H9 (cell line): ENCODE measurements at places on chromosomes 5 and 9.

DNA sequence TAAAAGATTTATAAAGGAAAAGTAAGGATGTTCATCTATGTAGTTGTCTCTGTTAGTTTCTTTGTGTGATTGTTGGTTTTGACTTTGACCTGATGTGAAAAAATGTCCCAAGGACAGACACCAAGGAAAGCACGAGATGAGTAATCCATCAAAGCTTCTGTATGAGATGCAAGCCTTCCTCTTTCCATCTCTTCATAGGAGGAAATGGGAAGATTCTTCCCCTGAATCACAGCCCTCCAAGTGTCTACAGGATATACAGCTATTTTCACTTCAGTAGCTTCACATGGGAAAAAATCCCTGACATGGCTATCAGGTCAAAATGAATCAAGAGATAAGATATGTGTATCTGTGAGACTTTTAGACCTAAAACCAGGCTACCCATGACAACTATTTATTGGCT, 29.0 kb upstream of the CEMIP2 start:
- DNase-seq: no peak

DNA sequence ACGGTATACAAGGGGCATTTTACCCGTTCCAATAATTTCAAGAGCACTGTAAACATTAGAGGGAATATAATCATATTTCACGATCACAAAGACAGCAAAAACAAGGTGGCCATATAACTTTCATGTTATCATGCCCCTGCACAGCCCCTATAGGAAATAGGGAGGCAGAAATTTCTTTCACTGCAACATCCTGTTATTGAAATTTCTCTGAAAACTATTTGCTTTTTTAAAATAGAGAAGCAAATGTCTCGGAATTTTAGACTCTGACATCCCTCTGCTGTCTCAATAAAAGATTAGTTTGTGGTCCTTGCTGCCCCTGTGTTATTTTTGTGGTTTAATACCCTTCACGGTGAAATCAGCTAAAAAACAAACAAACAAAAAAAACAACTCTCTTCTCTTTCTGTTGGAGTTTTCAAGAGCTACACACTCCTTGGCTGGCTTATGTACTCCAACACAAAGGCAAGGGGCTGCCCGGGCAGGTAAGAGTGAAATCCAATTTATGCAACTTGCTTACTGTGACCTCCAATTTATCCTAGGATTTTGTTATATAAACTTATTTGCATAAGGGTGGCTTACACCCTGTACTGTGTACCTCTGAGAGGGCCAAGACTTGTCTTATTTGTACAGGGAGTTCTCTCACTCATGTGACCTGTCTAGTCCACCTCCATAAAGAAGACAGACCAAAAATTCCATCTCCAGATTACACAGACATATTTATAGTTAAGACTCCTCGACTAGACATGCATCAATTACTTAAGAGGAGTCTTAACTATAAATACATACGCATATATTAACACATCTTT, 223.6 kb downstream of the MLLT3 start:
- no peak for DNase-seq

DNA sequence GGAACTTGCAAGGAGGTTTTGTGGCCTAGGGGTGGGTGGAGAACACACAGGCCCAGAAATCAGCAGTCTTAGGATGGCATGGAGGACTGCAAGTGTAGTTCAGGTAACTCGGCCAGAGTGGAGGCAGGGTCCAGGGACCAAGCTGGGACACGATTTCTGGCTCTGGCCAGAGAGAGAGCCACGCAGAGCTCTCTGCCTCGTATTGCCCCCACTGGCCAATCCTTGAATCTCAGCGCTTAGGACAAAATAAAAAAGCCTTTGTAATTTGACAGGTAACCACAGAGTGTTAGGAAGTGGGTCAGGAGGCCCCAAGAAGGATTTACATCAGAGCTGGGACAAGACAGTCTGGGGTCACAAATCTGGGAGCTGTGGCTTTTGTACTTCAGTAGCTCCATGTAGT, 11.7 kb downstream of the MAP3K1 start:
- peak; percentile 57 for DNase-seq

- DNase-seq: no peak
These were observed 650 bp downstream of the FRMD3 start for GRCh38 chr9:83537331-83538171.
